Stimulated activated CD4-positive, alpha-beta T cell treated with anti-CD3 and anti-CD28 coated beads, Interleukin-2, amount 100 ng/mL, for 4 hours (primary cell): ENCODE measurements at places on chromosomes 11 and 22.

DNA sequence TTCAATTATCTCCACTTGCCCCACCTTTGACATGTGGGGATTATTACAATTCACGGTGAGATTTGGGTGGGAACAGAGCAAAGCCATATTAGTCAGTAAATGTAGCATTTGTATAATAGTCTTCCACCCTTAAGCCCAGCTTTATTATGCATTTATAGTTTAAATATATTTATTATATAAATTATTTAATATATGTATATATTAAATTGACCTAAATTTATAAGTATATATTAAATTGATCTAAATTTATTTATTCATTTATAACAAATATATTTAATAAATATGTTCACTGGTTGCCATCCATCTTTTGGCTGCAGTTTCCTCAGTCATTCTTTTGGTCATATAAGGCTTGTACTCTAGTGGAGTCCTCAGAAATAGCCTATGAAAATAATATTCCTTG is 23.6 kb upstream of the CHORDC1 start:
- DNase-seq, result no peak

DNA sequence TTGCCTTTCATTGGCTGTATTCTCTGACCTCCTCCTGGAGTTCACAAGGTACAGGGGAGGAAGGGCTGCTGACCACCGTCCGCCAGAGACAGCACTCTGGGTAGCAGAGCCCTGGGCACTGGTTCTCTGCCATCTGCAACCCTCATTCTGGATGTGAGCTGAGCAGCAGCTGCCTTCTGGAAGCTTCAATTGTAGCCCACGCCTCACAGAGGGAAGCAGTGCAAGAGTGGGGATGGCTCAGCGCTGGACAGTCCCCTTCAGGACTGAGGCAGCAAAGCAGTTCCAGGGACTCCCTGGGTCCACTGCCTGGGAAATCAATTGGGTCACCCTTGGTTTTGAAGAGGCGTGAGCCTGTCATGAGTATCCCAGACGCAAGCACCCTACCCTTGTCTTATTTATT is 346.2 kb downstream of the CADM1 start:
- DNase-seq, result no peak

DNA sequence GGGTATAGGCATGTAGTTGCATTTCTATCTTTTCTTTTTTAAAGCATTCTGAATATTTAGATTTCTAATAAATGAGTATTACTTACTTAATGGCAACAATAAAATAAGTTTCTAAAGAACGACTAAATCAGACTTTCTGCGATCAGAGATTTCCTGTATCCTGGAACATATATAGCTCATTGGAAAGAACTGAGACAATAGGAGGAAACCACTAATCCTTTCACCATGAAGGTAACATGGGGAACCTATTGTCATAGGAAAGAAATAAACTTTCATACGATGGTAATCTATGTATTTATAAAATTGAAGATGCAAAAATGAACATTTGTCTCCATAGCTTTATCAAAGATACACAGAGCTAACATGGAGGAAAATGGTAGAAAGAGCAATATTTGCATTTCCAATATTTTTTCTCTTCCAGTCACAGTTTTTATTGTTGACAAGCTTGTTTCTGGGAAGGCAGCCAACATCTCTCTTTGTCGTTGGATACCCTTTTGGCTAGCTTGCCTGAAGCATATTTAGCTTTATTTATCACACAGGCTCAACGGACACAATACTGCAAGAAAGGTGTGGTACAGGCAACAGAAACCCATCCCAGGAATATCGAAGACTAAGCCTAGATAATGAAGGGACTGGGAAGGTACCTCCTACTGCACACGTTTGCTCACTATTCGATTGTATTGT is 293.3 kb upstream of the MPPED2 start:
- DNase-seq, result no peak

- DNase-seq, result peak; percentile 1
Observed at GRCh38 chr11:111977146-111978027, 40.2 kb downstream of the DIXDC1 start.

DNA sequence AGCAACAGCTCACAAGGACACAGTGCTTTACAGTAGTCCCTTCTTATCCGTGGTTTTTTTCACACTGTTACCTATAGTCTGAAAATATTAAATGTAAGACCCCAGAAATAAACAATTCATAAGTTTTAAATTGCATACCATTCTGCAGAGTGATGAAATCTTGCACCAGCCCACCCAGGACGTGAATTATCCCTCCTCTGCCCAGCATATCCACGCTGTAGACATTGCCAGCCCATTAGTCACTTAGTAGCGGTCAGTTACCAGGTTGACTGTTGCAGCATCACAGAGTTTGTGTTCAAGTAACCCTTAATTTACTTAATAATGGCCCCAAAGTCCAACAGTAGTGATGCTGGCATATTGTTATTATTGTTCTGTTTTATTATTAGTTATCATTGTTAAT is 3.6 kb downstream of the CLTCL1 start:
- DNase-seq, result no peak
